ENCODE measurements at places on chromosomes 2 and 18. TPM values are rescaled to one million over a fixed set of nuclear protein-coding genes. Genes with fewer than 3 reads are reported as not detected.

DNA sequence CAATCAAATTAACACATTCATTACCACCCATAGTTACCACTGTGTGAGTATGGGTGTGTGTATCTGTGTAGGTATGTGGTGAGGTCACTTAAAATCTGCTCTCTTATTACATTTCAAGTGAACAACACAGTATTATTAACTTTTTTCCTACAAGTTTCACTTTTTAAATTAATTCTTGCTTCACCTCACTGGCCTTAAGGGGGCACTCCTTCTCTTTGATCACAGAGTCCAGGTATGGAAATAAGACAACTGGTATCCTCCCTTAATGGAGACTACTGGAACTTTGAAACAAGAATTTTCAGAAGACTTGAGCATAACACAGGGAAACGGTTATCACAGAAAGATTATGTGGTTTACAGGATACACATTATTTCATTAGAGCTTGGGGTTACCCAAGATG, 255.8 kb downstream of the ASXL3 start:
- no peak for DNase-seq

- DNase-seq, result no peak
These were observed 31.9 kb downstream of the CCBE1 start for GRCh38 chr18:59665057-59666006.

- DNase-seq, result peak; percentile 76
These were observed 5.2 kb downstream of the TMEM127 start for GRCh38 chr2:96260387-96261260.

- no peak for DNase-seq
These were observed 12.6 kb downstream of the NT5DC4 start for GRCh38 chr2:112733456-112733855.

GRCh38 chr18:48735681-48736255, 196.9 kb downstream of the CTIF start:
- no peak for DNase-seq

GRCh38 chr18:77140030-77140429, 7.4 kb upstream of the MBP start:
- no peak for DNase-seq

DNA sequence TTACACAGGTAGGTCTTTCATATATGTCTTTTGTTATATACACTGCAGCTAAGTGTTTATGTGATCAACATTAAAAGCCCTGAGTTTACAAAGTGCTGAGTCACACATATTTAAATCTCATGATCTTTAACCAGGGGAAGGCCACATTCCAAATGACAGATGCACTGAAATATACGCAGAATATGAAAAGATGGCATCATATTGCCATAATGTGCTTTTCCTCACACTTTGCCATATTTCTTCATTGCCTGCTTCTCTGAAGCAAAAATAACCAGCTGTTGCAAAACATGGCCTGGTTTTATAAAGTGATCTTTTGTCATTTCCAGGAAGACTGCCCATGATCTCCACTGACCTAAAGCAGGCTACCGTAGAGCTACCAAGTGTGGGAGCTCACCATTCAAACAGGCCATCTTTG, 93.5 kb upstream of the MAPRE2 start:
- DNase-seq, result no peak

- DNase-seq, result no peak
These were observed 447.4 kb upstream of the TRIB2 start for GRCh38 chr2:12269041-12269972.

DNA sequence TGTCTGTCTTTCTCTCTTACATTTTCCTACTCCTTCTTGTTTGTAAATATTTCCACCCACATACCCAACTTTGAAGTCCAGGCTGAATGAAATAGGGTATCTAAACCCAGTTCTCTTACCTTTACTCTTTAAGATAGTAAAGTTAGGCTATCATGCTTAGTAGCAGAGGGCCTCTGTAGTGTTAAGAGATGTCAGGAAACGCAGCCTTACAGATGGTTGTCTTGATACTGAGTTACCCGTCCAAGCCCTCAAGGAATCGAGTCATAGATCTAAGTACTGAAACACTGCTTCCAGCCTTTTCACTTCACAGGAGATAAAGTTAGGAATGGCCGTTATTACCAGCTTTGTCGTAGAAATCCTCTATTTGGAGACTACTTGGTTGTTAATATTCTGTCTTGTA, 24.3 kb downstream of the MRPS9 start:
- DNase-seq, result no peak

DNA sequence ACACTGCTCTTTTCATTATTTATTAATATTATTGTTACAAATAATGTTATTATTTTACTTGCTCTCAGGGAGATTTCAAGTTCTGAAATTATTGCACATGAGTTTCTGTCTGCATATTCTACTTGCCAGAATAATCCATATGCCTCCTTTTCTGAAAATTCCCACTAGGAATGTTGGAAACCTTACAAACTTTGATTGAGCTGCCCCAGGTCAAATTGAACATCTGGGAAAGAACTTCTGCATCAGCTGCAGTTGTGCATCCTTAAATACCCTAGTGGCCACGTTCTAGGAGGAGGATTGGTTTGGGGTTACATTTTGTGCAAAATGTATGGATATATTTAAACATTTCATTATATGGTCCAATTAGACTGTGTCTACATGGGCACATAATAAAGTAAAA, 1302.7 kb upstream of the PIK3C3 start:
- no peak for DNase-seq

DNA sequence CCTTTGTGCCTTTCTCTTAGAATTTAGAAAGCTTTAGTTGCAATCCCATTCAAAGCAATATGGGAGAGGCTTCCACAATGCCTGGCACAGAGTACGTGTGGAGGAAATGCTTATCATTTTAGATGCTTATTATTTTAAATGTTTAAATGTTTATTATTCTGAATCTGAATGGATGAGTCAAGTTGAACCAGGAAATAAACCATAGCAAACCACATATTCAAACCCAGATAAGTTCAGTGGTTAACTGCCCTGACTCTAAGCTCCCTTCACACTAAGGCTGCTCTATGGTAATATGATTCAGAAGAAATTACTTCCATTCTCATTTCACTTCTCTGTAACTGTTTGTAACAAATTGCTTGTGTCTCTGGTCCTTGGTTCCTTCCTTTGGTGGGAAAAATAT, 5.2 kb upstream of the PPP4R1 start:
- no peak for DNase-seq

The CCDC85A gene
- 0.41 TPM for total RNA-seq

The MTLN gene
- 49.8 TPM for total RNA-seq

The VIT gene
- total RNA-seq, result 3.5 TPM

Data from mucosa of descending colon (tissue), 3 donors.